Thyroid gland (tissue), 4 donors: ENCODE measurements at places on chromosomes 7 and 10.

GRCh38 chr10:68208424-68209042 lies 23.4 kb downstream of the ATOH7 start:
- DNase-seq = peak; percentile 23

DNA sequence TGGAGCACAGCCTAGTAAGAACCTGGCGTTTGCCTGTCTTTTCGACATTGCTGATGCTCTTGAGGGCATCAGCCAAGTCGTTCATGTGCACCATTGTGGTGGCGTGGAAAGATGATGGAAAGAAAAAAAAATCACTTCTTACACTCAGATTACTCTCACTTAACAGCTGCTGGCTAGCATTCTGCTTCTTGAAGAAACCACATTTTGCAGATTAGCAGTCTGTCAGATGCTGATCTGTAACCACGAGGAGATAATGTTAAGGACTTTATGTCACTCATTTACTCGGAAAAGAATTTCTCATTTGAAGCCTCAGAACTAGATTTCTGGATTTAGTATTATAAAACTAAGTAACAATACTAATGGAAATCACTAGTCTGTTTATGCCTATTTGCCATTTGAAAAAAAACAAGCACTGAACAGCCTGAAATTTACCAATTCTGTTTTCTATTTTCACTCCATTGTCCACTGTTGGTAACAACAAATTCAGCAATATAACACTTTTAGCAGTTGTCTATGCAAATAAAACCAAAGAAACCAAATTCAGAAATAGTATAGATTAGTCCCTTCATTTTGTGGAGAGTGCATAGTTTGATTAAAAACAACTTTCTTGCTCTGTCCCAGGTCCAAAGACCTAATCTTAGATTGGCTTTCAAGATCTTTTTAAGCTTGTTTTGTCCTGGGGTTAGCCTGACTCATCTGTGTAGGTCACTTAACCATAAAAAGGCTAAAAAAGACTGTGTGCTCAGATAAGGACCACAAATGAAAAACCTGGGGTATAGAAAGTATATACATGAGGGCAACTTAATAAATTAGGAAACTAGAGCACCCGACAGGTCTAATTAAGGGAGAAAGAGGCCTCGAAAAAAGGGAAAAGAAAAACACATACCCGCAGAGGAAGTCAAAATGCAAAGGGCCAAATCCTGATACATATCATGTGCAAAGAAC lies 67.5 kb downstream of the NT5C2 start:
- DNase-seq = no peak

DNA sequence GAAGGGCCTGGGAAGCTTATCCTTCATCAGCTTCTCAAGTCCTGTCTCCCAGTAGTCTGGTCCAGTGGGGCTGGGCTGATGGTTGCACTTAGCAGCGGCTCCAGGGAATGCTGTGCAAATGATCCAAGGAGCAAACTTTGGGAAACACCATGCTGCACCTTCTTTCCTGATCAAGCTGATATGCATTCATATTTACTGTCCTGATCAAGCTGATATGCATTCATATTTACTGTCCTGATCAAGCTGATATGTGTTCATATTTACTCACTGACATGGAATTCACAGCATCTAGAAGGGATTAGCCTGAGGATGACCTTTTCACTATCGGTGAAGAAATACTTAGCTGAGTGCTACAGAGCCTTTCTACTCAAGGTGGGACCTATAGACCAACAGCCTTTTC lies 330.7 kb downstream of the BMPER start:
- DNase-seq = no peak

GRCh38 chr7:142471820-142472219 lies 214.0 kb upstream of the PRSS58 start:
- DNase-seq = no peak

GRCh38 chr7:99369767-99370391 lies 4.7 kb upstream of the ARPC1B start:
- no peak for DNase-seq
